T follicular helper cell (primary cell): ENCODE measurements at places on chromosomes 16 and 17.

DNA sequence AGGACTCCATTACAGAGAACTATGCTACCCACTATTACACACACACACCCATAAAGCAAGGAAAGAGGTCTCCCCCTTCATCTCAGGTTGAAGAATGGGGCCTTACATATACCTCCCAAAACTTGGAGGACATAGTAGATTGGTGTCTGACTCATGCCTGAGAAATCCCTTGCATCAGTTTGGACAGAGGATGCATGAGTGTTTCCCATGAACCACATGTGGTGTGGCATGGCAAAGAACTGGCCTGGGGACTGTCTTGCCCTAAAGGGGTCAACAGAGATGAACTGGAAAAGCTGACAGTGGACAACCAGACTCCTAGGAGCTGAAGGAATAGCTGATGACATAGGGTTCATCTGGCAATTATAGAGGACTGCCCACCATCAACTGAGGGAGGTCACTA is 54.0 kb downstream of the DYNLRB2 start:
- no peak for DNase-seq

DNA sequence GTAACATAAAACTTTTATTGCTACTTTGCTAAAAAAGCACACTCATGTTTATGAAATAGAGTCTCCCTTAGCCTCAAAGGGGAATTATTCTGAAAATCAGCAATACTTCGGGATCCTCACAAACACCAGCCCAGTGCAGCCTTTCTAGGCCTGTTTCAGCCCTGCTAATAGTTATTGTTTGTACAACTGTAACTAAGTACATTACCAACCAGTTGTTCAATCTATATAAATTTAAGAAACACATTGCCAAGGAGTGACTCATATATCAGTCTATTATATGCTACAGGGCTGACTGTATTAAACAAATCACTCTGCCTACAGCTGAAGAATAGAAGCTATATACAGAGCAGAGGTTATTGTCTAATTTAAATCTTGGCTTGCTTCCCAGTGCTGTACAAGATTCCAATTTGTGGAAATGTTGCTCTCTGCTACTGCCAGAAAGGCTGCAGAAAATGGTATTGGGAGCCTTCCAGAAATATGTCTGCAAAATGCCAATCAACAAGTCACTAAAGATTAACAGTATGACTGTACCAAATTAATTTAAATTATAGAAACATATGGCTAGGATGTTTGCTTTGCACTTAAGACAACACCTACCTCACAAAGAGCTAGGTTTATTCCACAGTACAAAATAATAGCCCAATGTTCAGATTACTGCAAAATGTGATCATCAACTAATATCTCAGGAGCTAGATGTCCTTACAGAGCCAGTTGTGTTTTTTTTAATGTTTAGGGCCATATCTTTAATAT is 49.7 kb downstream of the TOX3 start:
- DNase-seq: no peak

GRCh38 chr17:9979463-9979995 is 74.5 kb upstream of the RCVRN start:
- DNase-seq: no peak

GRCh38 chr16:49516382-49517036 is 142.9 kb downstream of the C16orf78 start:
- no peak for DNase-seq

DNA sequence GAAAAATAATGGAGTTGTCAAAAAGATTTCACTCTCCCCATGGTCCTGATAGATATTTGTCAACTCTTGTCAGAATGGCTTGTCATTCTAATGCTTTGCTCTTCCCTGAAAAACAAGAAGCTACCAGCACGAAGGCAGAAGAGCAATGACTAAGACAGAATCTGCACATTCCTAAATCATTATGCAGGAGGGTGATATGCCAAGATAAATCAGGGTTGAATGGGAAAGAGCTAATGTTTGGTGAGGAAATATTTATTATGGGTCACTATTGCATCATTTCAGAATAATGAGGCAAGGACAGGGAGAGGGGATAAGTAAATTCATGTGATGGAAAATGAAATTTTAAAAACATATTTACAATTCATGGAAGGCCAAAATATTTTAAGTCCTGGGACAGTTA is 297.5 kb upstream of the XYLT1 start:
- DNase-seq: no peak

GRCh38 chr16:7137560-7138330 is 194.9 kb upstream of the RBFOX1 start:
- no peak for DNase-seq

DNA sequence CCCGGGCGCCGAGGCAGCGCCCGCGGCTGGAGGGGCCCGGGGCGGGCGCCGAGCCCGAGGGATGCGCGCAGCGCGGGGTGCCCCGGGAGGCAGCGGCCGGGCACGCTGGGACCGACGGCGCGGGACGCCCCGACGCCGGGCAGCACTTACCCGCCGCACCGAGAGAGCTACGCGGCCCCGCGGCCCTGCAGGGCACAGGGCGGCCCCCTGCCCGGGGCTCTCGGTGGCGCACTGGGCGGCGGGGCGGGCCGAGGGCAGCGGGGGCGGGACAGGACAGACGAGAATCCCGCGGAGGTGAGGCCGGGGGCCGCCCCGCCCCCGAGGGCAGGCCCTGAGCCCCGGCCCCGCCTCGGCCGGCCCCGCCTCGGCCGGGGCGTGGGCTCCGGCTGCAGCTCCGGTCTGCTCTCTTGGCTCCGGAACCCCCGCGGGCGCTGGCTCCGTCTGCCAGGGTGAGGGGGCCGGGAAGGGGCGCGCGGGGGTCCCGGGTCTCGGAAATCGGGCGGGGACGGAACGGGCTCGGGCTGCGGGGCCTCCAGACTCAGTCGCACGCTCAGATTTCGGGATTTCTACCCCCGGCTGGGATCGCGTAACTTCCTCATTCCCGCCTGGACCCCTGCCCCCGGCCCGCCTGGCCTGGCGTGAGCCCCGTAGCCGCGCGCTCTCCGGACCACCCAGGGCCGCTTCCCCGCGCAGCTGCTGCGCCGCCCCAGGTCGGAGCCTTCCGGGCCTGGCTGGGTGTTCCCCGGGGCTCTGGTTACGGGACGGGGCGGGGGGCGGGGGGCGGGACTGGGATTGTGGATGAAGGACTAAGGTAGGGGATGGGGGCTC is at the start of gene PLD2:
Gene PLD2 (plus strand): TSS at position 376 of the 828 bp plus-strand sequence. CDS start 621 bp downstream, outside the sequence.
- peak; percentile 80 for DNase-seq

- DNase-seq: no peak
Measured at GRCh38 chr17:38550661-38551060, 55.1 kb downstream of the SRCIN1 start.
